Kidney capillary endothelial cell (primary cell): ENCODE measurements at places on chromosomes 6 and 20.

GRCh38 chr6:23013776-23014175, 444.4 kb downstream of the HDGFL1 start:
- no peak for DNase-seq

- DNase-seq: no peak
Measured at GRCh38 chr6:3800850-3801591, 48.2 kb upstream of the FAM50B start.

DNA sequence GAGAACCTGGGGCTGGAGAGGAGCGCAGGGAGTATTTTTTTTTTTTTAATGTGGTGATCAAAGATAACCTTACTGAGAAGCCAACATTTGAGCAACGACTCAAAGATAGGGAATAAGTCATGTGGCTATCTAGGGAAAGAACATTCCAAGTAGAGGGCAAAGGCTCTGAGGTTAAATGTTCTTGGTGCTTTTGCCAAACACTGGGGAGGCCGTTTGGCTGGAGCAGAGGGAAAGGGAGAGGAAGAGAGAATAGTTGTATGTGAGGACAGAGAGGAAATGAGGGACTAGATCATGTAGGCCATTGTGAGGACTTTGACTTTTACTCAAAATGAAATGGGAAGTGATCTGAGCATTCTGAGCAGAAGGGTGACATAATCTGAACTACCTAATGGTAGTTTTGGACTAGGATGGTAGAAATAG, 27.8 kb downstream of the ACSS2 start:
- no peak for DNase-seq

DNA sequence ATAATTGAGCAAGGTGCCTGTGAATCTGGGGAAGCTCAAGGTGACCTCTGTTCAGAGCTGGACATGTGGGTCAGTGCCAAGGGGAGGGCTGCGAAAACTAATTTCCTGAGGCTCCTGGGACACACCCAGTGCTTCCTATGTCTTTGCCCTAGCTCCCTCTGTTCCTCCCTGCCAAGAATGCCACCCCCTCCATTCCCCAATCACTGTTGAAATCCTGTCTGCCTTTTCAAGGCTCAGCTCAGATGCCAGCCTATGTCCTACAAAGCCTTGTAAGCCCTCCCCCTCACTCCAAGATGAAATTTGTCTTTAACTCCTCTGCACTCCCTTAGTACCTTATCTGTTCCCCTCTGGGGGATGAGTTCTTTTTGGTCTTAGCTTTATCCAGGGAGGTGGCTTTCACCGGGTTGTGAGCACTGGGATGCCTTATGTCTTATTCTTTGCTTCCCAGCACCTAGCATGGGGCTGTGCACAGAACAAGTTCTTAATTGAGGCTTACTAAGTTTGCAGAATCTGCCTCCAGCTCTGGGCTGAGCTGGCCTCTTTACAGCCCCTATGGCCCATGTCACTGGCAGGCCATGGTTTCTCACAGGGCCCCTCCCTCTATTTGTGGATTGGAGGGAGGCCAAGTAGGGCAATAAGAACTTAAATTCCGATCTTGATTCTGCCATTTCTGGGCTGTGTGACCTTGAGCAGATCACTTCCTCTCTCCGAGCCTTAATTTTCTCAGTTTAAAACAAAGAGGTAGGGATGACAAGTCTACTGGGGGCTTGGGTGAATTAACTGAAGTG, 51.5 kb upstream of the EPB41L1 start:
- DNase-seq: no peak

- no peak for DNase-seq
Measured at GRCh38 chr6:157744102-157744601, 78.9 kb upstream of the SNX9 start.

- peak; percentile 97 for DNase-seq
Measured at GRCh38 chr6:155126727-155127439, 131.8 kb downstream of the TIAM2 start.

- DNase-seq: no peak
Measured at GRCh38 chr6:85498596-85499258, 48.8 kb downstream of the NT5E start.

DNA sequence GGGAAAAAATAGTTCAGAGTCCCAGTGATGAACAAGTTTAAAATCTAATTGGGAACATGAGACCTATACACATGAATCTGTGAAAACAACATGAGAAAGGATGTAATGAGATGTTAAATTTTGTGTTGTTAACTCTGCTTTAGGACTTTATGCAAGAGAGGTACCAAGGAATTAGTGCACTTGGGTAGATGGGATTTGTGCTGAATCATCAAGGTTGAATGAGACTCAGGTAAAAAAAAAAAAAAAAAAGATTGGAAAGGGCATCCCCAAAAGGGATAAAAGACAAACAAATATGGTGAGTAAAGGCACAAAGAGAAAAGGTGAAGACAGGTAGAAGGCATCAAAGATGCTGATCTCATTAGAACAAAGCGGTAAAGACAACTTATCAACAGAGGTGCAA, 644.4 kb downstream of the CBLN4 start:
- no peak for DNase-seq

- DNase-seq: peak; percentile 43
Measured at GRCh38 chr6:2203264-2203663, 42.1 kb downstream of the GMDS start.

DNA sequence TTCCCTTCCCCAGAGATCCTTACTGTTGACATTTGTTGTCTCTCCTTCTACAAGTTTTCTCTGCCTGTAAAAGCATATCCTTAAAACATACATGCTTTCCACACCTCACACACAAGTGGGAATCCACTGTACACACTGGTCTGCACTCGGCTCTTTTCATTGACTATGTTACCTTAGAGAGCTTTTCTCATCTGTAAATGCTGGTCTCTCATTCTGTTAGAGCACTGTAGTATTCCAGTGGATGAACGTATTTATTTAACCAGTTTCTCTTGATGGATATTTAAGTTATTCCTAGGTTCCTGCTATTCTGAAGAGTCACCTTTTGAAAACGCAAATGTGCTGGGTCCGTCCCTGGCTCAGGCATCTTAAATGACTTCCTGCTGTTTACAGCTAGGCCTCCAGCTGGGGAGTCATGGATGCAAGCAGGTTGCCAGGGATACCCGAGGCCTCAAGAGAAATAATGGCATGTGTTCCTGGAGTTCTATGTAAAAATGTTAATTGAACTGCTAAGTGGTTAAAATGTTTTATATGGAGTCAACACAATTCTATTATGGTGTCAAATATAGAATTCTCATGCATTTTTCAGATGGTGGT, 61.1 kb upstream of the TGM3 start:
- no peak for DNase-seq

DNA sequence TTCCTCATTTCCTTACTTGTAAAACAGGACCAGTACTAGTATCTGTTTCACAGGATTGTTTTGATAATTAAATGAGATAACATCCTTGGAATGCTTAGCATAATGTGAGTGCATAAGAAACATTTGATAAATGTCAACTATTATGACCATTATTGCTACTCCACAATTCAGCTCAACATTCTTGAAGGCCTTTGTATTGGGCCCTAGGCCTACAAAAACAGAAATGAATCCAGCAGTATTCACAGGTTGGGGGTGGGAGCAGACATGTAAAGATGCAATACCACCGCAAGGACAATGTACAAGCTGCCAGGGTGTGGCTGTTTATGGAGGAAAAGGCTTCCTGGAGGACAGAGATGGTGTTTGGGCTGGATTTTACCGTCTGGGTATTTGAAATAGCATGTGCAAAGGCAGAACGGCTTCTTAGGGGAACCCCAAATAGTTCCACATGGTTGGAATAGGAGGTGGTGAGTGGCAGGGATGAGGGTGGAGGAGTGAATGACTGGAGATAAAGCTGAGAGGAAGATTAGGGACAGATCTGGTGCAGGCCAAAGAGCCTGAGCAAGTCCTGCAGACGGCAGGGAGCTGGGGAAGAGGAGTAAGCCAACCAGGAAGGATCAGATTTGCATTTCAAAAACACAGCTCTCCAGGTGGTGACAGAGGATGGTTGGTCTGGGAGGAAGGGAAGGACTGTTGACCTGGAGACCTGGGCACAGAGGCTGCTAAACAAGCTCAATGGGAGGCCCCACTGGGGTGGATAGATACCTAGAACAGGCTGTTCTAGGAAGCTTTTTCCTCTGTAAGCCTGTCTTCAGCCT, 57.0 kb upstream of the EPB41L1 start:
- DNase-seq: no peak

DNA sequence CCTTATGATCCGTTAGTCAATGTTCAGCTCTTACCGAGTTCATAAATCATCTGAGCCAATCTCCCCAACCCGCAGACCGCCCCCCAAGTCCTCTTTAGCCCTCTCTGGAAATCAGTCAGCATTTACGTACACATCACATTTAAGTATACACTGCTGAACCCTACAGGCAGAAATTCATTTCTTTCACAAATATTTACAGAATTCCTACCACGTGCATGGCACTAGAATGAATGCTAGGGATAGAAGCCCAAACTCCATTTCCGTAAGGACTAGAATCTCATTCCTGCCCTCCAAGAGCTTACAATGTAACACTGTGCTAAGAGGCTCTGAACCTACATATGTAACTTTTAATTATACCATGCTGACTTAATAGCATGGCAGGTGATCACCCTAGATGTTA, 1.8 kb downstream of the OSER1 start:
- DNase-seq: no peak

GRCh38 chr6:149492798-149493343, 8.1 kb upstream of the ZC3H12D start:
- no peak for DNase-seq

DNA sequence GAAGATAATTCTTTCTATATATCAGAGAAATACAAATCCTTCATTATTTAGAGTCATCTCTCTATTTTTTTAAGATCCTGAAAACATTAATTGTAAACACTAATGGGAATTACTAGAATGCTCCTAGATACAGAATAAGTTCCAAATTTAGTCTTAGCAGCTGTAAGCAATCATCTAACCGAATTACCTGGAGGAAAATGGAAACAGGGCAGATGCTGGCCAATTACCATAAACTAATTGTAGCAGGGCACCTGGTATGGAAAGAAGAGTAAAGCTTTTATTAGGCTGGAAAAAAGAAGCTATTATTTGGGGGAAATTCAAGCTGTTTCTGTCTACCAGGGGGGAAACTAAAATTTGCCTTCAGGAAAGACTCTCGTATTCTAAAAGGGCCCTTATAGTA, 257.5 kb downstream of the MMUT start:
- DNase-seq: no peak

GRCh38 chr20:63054681-63055240, 48.0 kb upstream of the BHLHE23 start:
- no peak for DNase-seq

GRCh38 chr20:23099791-23100719, 13.9 kb upstream of the CD93 start:
- no peak for DNase-seq

- no peak for DNase-seq
Measured at GRCh38 chr20:4330011-4330410, 314.7 kb upstream of the RNF24 start.
